Stimulated activated CD8-positive, alpha-beta memory T cell treated with anti-CD3 and anti-CD28 coated beads, Interleukin-2, amount 100 ng/mL, for 1 hour (primary cell): ENCODE measurements at places on chromosomes 12 and 14.

GRCh38 chr12:50840809-50841487 is 1.8 kb upstream of the TMPRSS12 start:
- DNase-seq: no peak

DNA sequence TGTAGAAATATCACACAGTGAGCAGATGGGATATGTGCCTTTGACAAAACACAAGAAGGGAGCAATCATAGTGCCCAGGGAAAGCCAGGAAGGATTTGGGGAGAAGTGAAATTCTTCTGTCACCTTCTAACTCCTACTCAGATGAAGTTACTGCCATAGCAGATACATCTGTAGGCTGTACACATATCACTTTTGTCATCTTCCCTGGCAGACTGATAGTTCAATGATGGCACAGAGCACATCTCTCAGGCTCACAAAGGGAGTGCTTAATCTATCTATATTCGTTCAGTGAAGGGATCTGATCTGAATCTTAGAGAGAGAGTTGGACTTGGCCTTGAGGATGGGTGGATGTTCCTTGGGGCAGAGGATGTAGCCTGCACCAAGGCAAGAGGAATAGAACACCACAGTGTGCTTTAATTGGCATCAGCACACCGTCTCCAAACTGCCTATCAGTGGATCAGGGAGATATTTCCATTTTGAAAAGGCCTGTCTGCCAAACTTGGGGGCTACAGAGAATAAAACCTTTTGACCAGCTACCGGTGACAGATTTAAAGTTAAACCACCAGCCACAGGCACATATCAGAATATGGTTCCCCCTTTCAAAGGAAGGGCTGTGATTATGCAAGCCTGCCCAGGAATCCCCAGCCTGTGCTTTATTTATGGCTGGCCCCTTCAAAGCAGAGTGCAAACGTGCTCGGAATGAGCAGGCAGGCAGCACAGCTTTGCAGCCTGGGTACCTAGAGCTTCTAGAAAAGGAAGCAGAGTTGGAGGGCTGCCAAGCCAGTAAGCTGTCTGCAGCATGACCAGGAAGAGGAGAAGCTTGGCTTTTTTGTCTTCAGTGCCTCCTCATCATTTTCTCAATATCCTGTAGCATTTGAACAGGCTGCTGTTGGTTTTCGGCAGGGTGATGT is 165.5 kb upstream of the DYRK2 start:
- peak; percentile 47 for DNase-seq

- DNase-seq: no peak
These were observed 37.7 kb downstream of the TAOK3 start for GRCh38 chr12:118334939-118335567.

GRCh38 chr12:50333441-50333840 is 50.1 kb upstream of the LIMA1 start:
- no peak for DNase-seq

GRCh38 chr14:23544511-23545447 is 6.8 kb downstream of the ZFHX2 start:
- no peak for DNase-seq

GRCh38 chr12:9707356-9707755 is 25.5 kb downstream of the CLECL1 start:
- no peak for DNase-seq

DNA sequence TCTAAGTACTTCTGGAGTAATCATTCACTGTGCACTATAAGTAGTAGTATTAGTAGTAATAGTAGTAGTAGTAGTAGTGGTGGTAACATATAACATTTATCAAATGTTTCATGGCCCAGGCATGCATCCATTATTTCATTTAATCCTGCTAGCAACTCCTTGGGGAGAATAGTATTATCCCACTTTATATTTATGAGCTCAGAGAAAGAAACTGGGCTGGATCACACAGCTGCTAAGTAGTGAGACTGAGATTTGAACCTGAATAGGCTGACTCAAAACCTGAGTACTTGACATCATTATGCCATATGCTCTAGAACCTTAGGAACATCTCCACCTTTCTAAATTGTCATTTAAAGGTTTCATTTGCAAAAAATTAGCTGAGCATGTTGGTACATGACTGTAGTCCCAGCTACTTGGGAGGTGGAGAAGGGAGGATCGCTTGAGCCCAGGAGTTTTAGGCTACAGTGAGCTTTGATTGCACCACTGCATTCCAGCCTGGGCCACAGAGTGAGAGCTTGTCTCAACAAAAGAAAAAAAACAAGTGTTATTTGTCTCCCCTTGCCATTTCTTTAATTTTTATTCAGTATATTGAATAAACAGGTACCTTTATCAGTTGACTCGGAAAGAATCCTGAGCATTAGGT is 11.4 kb upstream of the NID2 start:
- no peak for DNase-seq

- no peak for DNase-seq
These were observed 18.0 kb upstream of the RNASE10 start for GRCh38 chr14:20487396-20487725.

DNA sequence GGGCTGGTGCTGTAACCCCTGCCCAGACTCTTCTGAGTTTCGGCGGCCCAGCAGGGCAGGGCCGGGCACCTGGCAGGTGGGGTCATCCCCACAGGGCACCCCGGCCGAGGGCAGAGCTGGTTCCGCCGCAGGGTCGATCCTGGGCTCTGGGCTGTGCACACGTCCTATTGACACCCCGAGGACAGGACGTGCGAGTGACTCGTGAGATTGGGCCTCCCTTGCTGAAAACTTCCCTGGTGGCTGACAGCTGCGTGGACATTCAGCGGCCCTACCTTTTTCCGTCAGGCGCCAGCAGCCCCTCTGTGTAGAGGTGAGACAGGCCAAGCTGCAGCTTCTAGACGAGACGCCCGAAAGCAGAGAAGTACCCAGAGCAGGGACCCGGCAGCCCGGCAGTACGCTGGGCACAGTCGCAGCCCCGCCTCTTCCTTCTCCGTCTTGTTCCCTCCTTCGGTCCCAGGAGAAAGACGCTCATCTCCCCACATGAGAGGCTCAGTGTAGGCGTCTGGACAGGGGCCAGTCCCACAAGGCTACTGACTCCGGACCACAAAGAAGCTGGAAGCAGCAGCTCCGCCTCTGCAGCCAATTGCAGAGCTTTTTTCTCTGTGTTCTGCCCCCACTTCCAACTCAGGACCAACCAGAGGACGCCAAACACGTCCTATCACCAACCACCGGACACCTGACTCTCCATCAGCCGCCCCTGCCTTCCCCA is at the start of gene LRCOL1:
Gene LRCOL1, minus strand, starts transcription at position 532 of the 709 bp plus-strand sequence. CDS start 4,331 bp downstream, outside the sequence.
- no peak for DNase-seq

- DNase-seq: no peak
These were observed 7.0 kb downstream of the CSRNP2 start for GRCh38 chr12:51076236-51076930.

DNA sequence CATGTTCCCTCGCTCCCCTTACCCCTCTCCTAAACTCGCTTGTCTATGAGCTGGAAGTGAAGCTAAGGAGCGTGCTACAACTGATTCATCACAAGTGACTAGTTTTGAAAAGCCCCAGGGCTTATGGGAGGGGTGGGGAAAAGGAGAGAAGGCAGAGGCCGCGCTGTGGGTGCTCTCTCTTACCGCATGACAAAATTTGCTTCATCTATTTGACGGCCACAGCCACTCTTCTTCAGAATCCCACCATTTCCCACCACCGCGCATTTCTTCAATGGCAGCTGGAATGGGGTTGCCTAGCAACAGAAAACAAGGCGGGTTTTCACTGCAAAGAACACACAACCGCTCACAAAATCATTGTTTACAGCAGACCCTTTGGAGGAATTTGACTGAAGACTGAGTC is 79.4 kb downstream of the ST8SIA1 start:
- DNase-seq: no peak

DNA sequence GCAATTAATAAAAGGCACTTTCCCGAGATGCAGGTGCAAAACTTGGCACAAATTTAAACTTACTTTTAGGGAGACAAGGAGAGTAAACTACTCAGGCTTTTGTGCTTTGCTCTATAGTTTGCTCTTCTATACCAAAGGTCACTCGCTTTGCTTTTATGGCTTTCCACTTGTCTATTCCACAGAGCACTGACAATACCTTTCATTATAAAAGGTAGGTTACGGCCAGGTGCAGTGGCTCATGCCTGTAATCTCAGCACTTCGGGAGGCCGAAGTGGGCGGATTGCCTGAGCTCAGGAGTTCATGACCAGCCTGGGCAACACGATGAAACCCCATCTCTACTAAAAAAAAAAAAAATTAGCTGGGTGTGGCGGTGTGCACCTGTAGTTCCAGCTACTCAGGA is 32.9 kb downstream of the ALKBH1 start:
- DNase-seq: no peak

GRCh38 chr12:131511391-131511802 is 199.5 kb upstream of the SFSWAP start:
- DNase-seq: no peak

GRCh38 chr14:30114051-30114450 is 186.4 kb upstream of the PRKD1 start:
- DNase-seq: no peak

GRCh38 chr12:104827587-104827986 is 130.5 kb downstream of the SLC41A2 start:
- DNase-seq: no peak

- no peak for DNase-seq
These were observed 27.8 kb downstream of the HSPB8 start for GRCh38 chr12:119206348-119207062.

GRCh38 chr14:90520326-90520725 is 123.5 kb downstream of the CALM1 start:
- no peak for DNase-seq

DNA sequence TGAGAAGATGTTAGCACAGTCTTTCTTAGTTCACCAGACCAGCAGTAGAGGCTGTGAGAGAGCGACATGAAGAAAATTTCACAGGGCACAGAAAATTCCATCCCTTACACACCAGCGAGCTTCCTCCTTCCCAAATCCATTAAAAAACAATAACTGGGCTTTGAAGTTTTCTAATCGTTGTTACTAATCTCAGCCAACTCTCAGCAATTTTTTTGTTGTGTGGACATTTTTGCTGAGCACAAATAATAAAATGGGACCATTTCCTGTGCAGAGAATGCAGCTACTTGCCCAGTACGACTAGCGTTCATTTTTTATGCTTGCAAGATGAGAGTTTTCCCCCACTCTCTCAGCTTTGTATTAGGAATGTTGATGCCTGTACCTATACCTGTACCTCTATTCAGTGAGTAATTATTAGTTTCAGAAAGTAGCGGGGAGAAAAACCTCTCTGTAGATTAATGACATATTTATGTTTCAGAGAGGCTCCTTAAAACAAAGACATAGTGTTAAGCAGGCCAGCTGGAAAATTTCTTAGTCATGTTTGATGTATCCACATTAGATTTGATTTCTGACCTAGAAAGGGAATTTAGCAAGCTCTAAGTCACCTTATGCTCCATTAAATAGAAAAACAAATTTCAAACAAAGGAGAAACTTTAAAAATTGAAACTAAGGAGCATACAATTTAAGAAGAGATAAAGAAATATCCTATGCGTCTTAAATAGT is 146.5 kb downstream of the SRGAP1 start:
- DNase-seq: no peak

- DNase-seq: no peak
These were observed 185.7 kb upstream of the GRIN2B start for GRCh38 chr12:14167005-14167628.

GRCh38 chr14:99704037-99704436 is 19.9 kb downstream of the CYP46A1 start:
- no peak for DNase-seq

DNA sequence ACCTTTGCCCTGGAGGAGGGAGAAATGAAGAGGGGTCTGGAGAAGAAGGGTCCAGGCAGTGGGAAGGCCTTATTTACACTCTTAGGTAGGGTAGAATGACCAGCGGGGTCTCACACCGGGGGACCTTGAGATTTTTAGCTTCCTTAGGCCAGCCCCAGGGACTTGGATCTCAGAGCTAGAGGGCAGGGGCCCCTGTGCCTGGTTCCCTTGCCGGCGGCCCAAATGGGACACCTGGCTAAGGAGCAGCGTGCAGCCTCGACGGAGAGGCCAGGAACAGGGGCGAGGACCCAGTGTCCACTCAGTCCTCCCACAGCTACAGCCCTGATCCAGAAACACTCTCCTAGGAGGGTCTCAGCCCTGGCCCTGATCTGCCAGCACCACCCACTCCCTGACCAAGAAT is 41.8 kb downstream of the DIO3 start:
- DNase-seq: no peak

DNA sequence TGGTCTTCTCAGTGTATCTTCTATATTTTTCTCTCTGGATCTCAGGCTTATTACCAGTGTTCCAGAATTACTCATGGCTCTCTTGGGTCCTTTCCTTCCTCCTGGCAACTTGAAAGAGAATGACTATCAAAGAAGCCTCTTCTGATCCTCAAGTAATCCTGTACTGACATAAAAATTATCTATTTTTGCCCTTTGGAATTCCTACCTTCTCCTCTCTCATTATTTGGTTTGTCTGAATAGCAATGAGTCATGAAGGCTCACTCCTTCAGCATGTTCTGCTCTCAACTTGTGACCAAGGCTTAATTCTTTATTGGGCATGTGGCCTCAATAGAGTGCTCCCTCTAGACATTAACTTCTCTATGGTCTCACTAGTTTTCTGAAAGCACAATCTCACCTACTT is 553.6 kb upstream of the ATP2B1 start:
- DNase-seq: no peak

DNA sequence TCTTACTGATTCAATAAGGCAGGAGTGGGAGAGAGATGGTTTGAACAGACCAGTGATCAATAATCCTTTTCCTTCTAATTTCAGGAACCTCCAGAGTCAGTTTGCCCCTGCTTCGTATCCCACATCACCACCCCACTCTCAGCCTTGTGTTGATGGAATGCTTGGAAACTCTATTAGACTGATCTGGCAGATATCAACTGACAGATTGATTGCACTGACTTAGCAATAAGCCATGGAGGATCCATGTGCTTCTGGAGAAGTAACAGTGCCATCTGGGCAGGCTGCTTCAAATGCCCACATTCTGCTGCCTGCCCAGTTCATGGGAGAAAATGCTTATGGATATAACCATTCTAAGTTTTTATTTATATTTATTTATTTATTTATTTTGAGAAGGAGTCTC is 218.0 kb downstream of the SLC2A13 start:
- no peak for DNase-seq

GRCh38 chr14:102696856-102697495 is 80.3 kb upstream of the TRAF3 start:
- no peak for DNase-seq

DNA sequence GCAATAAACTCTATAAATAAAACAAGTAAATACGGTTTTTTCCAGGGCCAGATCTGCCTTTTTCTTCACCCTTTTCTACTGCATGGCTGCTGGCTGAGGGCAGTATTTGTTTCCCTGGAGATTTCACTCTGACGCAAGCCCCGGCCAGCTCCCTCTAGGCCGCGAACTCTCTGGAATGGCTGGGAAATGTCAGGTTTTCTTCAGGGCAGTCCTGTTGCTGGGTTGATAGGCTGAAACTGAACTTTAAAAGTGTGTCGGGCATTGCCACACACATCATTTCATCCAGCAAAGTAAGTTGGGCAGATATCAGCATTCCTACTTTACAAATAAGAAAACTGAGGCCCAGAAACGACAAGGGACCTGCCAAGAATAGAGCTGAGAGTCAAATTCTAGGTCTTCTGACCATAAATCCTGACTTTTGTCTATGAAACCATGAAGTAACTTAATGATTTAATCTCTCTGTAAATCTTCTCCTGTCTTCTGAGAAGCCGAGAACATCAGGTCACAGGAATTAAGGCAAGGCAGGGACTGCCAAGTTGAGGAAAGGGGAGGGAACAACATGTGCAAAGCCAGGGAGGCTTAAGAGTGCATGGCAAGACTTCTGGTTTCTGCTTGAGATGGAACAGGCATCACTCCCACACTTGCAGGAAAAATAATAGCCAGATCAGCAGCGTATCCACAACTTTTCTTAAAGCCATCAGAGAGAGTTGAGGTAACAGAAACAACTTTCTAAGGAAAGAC is 205.0 kb upstream of the CCDC196 start:
- no peak for DNase-seq

- DNase-seq: no peak
These were observed 160.2 kb upstream of the LMNTD1 start for GRCh38 chr12:25713264-25713663.

- DNase-seq: no peak
These were observed 3.4 kb downstream of the ABHD4 start for GRCh38 chr14:22601456-22601855.
